ENCODE measurements at places on chromosomes 6 and 20.
A peak's percentile ranks its signal among the peaks of the same experiment; 100 is the strongest.

DNA sequence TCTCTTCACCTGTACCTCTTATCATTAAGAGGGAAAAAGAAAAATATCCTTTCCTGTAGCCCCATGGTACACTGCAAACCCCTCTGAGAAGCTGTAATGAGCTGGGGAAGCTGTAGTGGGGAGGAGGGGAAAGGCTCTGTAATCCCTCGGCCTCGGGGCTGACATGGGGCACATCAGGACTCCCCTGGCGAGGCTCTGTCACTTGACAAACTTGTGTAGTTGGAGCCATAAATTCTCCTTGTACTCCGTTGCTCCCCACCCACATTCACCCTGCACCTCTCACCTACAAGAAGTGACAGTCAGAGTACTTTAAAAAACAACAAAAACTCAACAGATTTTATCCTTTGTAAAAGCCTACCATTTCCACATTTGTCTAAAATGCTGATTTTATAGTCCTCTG lies 475.7 kb upstream of the AGPAT4 start:
- DNase-seq = no peak

DNA sequence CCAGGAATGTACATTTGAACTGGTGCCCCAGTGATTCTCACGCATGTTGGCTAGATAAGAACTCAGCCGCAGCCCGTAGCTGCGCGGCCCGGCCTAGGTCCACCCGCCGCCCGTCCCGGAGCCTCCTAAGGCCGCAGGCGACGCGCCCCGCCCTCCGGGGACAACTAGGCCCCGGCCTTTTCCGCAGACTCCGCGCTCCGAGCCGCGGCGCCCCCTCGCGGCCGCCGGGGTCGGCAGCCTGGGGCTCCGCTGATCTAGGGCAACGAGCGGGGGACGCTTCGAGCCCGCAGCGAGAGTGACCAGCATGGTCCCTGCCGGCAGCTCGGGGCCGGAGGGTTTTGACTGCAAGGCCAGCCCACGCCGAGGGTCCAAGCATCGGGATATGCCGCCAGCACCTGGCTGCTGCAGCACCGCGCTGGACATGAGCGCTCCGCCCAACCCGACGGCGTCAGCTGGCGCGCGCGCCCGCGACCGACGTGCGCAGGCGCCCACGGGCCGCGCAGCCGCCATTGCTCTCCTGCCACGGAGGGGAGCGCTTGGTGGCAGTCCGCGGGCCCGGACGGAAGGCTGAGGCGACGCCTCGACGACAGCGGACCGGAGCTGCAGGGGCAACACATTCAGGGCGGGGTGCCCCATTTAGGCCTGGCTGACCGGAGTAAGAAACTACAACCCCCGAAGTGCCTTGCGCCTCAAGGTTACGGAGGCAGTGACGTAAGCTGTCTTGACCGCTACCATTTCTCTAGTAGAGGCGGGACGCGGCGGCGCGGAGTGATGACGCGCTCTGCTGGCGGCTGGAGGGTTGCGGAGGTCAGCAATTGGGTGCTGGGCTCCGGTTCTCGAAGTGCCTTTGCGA lies at the start of gene AP5S1:
TSS of gene AP5S1 (plus strand) at position 500 of the 853 bp plus-strand sequence. CDS start 1,571 bp downstream, outside the sequence.
- DNase-seq = peak; percentile 91

GRCh38 chr6:52415917-52416628 lies 4.1 kb upstream of the EFHC1 start:
- DNase-seq = no peak

GRCh38 chr6:130525408-130525807 lies 159.6 kb downstream of the TMEM200A start:
- DNase-seq = no peak

DNA sequence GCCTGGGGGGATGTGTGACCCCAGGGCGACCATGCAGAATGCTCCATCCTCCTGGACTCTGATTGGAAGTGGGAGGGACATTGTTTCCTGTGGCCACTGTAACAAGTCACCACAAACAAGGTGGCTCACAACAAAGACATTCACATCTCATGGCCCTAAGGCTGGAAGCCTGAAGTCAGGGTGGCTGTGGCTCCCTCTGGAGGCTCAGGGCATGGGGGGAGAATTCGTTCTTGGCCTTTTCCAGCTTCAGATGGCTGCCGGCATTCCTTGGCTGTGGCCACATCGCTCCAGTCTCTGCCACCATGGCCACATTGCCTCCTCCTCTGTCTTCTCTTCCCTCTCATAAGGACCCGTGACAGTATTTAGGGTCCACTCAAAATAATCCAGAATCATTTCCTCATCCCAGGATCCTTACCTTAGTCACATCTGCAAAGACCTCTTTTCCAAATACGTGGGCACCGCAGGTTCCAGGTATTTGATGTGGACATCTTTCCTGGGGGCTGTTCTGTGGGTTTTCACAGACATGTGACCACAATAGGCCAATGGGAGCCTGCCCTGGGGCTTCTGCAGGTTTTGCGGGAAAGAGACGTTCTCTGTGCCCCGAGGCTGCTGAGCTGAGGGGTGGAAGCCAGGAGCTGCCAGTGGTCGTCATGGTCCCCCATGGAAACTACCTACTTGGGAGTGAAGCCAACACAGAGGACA lies 249.3 kb downstream of the PREX1 start:
- DNase-seq = no peak

DNA sequence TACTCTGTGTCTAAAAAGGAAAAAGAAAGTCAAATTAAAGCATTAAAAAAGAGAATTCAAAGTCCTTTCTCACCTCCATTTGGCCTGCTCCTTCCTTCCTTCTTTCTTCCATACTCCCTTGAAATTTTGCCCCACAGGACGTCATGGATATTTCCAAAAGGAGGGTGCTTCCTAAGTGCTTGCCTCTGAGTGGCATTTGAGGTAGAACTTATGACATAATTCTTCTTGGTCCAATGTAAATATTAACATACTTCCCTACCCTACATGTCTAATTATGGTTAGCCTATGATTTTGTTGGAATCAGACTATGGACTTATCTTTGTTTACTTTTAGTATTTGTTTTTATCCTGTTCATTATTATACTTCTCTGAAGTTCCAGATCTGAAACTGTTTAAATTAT lies 132.3 kb downstream of the PFDN4 start:
- DNase-seq = no peak

- DNase-seq = no peak
Measured at GRCh38 chr20:31713312-31714273, 9.1 kb downstream of the BCL2L1 start.

DNA sequence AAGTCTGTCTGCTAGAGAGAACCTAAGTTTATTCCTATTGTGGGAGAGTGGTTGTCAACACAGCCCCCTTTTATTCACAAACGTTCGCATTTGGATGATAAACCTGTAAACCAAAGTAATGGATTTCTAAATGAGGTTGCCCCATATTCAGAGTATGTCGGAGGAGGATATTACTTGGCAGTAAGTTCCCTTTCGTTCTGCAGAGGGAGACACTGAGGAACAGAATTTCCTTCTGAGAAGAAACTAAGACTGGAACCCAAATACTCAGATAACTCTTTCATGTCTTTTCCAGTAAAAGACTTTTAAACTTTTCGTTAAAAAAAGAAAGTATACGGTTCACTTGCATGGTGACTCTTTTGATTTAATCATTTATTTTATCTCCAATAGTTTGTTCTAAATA lies 754.6 kb upstream of the MMS22L start:
- no peak for DNase-seq

GRCh38 chr6:53544470-53545308 lies at the start of gene GCLC:
TSS of gene GCLC (minus strand) at chr6:53545101. CDS start at chr6:53544645, 456 bp downstream.
- peak; percentile 90 for DNase-seq

DNA sequence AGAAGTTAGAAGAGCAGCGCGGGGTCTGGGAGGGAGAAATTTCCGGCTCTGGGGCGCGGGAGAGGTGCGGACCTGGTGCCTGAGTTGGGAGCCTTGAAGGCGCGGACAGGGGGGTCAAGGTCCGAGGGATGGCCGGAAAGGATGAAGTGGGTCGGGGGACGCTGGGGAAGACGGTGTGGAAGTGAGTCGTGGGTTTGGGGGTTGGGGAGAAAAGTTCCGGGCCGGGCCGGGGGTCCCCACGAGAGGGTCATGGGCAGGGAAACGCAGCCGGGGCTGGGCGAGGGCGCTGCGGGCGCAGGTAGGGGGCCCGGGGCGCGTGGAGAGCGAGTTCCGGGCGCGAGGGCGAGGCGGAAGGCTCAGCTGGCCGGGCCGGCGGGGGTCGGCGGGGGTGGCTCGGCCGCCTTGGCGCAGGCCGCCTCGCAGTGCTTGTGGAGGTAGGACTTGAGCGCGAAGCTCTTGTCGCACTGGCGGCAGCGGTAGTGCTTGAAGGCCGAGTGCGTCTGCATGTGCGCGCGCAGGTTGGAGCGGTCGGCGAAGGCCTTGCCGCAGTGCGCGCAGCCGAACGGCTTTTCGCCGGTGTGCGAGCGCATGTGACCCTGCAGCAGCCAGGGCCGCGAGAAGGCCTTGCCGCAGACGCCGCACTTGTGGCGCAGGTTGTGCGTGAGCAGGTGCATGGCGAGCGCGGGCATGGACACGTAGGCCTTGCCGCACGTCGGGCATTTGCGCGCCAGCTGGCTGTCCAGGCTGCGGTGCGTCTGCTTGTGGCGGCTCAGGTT lies 10.5 kb upstream of the SRXN1 start:
- DNase-seq = no peak

GRCh38 chr6:154292855-154293519 lies 63.6 kb downstream of the IPCEF1 start:
- DNase-seq = no peak

GRCh38 chr20:49281059-49281912 lies 3.4 kb upstream of the ZNFX1 start:
- DNase-seq = peak; percentile 30

DNA sequence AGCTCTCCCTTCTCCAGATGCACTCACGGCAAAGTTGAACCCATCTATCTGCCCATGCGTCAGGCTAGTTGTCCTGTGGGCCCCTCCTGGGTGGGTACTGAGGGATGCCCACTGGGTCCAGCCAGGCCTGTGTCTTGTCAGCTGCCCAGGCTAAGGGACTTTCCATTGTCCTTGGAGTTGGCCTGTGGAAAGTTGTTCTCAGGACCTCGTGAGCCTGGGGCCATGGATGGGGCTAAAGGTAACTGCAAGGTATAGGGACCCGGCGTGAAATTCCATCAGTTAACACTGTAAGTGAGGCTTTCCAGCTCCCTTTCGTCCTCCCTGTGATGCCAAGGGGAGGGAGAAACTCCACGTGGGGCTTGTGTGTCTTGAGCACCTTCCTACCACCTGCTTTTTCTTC lies 126.5 kb downstream of the CEBPB start:
- DNase-seq = no peak

- peak; percentile 7 for DNase-seq
Measured at GRCh38 chr6:46410334-46410953, 80.8 kb downstream of the RCAN2 start.

- no peak for DNase-seq
Measured at GRCh38 chr6:21137700-21138335, 455.7 kb upstream of the SOX4 start.
